ENCODE measurements at places on chromosomes 3 and 15.

DNA sequence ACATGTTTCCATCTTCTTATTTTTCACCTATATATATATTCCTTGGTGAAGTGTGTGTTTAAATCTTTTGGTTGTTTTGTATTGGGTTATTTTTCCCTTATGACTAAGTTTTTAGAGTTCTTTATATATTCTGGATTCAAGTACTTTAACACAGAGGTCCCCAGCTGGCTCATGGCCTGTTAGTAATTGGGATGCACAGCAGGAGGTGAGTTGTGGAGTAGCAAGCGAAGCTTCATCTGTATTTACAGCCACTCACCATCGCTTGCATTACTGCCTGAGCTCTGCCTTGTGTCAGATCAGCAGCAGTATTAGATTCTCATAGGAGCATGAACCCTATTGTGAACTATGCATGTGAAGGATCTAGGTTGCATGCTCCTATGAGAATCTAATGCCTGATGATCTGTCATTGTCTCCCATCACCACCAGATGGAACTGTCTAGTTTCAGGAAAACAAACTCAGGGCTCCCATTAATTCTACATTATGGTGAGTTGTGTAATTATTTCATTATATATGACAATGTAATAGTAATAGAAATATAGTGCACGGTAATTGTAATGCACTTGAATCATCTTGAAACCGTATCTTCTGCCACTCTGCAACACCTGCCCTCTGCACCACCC, 151.6 kb downstream of the RSRC1 start:
- DNase-seq: no peak

- DNase-seq: no peak
Observed at GRCh38 chr3:47004369-47005211, 25.1 kb downstream of the NBEAL2 start.

- DNase-seq: no peak
Observed at GRCh38 chr3:156051651-156052050, 68.7 kb upstream of the KCNAB1 start.

GRCh38 chr3:55935241-55935640, 448.1 kb upstream of the WNT5A start:
- peak; percentile 29 for DNase-seq

Data from NCI-H1417 treated with DMSO at 0.1 percent for 48 hours (cell line).